ENCODE measurements at places on chromosomes 5 and 9.

GRCh38 chr5:27472000-27472763, 433.8 kb upstream of the CDH9 start:
- peaks cover 35% of the 10 kb centered on the region for H3K36me3 ChIP-seq
- H3K27ac ChIP-seq = peak overlapping the region; percentile 97
- DNase-seq = peak; percentile 46
- peaks cover 6% of the 10 kb centered on the region for H3K4me1 ChIP-seq
- no peaks in the 10 kb centered on the region for H3K27me3 ChIP-seq
- peak overlapping the region; percentile 86 for H3K4me3 ChIP-seq

DNA sequence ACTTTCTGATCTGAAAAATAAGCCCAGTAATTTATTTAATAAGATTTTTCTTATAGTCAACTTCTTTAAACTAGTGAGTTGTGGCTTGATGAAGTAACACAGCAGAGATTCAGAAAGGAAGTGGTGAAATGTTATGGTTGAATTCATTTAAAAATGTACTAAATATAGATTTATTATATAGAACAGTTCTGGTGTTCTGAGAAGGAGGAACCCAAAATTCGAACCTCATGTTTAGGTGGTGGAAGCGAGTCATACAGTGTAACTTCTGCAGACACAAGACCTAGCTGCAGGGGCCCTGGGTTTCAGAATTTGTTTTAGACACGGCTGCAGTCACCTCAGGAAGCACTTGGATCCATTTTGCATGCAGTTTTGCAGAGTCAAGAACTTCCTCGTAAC, 188.2 kb downstream of the TRIO start:
- H3K4me1 ChIP-seq = peaks cover 7% of the 10 kb centered on the region
- no peak for DNase-seq
- H3K27ac ChIP-seq = no peak overlapping the region
- no peak overlapping the region for H3K4me3 ChIP-seq
- H3K27me3 ChIP-seq = no peaks in the 10 kb centered on the region
- peaks cover 27% of the 10 kb centered on the region for H3K36me3 ChIP-seq

GRCh38 chr5:51148437-51148836, 234.8 kb upstream of the ISL1 start:
- H3K36me3 ChIP-seq = no peaks in the 10 kb centered on the region
- DNase-seq = no peak
- H3K27me3 ChIP-seq = no peaks in the 10 kb centered on the region
- H3K4me1 ChIP-seq = no peaks in the 10 kb centered on the region
- no peak overlapping the region for H3K27ac ChIP-seq
- no peak overlapping the region for H3K4me3 ChIP-seq

GRCh38 chr9:124794902-124795491, 18.1 kb downstream of the OLFML2A start:
- no peak overlapping the region for H3K27ac ChIP-seq
- peaks cover 30% of the 10 kb centered on the region for H3K4me1 ChIP-seq
- no peak overlapping the region for H3K4me3 ChIP-seq
- no peak for DNase-seq

DNA sequence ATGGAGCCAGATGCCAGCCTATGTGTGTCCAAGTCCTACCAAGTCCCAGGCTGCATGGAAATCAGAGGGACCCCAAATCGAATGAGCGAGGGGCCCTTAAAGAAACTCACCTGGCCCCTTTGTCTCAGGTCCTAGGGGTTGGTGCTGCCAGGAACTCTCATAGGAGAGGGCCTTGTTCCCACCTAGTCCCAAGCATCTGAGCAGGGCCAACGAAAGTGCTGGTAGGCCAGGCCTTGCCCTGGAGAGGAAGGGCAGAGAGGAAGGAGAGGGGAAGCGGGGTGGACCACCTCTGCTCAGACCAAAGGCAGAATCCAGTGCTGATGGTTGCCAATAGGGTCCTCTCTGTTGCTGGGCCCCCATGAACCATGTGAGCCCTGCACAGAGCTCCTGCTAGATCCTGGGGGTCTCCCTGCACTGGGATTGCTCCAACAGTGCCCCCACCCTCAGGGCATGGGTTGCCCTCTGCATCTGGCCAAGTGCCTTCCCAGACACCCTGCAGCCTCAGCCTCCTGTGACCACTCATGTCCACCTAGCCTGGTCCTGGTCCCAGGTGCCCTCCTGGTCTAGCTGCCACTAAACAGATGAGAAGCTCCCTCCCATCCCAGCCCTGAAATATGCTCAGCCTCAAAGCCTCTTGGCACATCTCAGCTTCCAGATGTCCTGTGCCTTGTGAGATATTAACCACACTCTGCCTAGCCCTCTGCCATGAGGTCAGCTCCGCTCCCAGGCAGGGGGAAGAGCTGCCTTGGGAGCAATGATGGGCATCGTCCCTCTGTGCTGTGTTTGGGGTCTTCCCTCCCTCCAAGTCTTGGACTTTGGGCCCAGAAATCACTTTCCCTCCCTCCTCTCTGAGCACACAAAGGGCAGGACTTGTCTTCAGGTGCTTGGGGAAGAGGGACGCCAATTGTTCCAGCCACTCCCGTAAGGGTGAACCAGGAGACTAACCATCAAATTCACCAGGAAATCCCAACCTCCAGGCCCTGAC, 109.6 kb downstream of the ADAMTS2 start:
- peaks cover 23% of the 10 kb centered on the region for H3K27me3 ChIP-seq
- no peak for DNase-seq
- H3K36me3 ChIP-seq = peaks cover 5% of the 10 kb centered on the region

Measured in nephron progenitor cell (in vitro differentiated cells).